NCI-H1417 (cell line): ENCODE measurements at places on chromosomes 16 and 17.

DNA sequence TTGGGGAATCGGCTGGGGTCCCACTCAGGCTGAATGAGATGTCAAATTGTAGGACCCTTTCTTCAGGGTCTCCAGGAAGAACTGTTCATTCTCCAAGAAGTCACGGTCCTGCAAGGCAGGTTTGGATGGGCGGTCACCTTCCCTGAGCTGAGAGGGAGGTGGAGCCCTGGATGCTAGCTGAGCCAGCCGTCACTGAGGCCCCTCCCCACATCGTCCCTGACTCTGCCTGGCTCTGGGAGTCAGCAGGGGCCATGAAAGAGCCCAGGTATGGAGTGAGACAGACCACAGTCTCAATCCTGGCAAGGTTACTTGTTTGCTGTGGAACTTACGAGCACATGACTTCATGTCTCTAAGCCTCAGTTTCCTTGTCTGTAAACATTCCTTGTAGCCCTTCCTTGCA lies 6.0 kb upstream of the MRPL38 start:
- DNase-seq: peak; percentile 51

- peak; percentile 61 for DNase-seq
Observed at GRCh38 chr16:68416057-68417046, 32.0 kb downstream of the SMPD3 start.

DNA sequence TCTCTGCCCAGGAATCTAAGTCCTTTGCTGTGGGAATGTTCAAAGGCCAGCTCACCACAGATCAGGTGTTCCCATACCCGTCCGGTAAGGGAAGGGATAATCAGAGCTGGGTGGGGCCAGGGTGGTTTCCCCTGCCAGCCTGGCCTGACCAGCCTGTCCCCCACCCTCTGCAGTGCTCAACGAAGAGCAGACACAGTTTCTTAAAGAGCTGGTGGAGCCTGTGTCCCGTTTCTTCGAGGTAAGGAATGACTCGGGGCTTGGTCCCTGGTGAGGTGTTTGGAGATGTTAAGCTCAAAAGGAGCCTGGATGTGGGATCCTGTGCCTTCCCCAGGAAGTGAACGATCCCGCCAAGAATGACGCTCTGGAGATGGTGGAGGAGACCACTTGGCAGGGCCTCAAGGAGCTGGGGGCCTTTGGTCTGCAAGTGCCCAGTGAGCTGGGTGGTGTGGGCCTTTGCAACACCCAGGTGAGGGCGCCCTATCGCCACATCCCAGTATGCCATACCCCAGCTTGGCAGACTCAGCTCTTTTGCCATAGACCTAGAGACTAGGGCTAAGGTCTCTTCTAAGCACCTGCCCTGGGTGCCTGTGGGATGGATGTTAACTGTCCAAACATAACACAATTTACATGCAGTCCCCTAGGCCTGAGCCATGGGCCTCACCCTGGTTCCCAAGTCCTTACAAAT lies 997 bp downstream of the ACADVL start:
- peak; percentile 41 for DNase-seq

DNA sequence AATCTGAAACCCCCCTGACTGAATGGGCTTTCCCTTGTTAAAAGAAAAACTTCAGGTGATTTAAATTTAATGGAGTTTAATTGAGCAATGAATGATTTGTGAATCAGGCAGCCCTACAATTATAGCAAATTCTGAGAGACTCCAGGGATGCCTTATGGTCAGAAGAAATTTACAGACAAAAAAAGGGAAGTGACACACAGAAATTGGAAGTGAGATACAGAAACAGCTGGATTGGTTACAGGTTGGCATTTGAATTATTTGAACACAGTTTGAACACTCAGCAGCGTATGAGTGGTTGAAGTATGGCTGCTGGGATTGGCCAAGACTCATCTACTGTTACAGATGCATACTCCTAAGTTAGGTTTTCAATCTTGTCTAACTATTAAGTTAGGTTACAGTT lies 19.0 kb upstream of the CPHXL start:
- DNase-seq: no peak

DNA sequence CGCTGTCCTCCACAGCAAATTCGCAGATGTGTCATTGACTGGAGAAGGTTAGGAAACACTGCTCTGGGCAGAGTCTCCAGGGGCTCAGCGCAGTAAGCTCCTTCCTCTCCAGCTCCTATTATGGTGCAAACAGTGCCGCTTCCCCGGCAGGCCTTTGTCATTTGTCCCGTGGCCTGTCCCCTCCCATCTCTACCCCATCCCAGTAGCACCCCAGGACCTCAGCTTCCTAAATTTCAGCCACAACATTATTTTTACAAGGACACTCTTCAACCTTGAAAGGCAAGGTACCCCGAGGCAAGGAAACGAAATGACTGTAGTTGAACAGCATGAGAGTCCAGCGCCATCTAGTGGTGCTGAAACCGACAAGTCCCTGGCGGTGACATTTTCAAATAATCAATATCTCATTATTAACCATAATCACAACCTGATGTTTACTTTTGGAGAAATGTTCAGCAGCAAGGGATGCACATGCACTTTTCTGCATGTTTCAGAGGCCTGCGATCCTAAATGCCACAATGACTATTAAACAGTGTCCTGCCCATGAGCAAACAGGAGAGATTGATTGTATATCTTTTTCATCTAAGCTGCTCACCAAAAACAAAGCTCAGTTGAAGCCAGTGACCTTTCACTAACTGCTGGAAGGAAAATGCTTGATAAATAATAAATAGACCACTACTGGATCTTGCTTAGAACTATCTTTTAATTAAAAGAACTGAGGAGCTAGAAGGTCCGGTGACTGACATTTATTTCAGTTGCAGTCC lies 16.5 kb downstream of the MRPS23 start:
- peak; percentile 73 for DNase-seq

GRCh38 chr16:80103463-80103862 lies 437.3 kb upstream of the DYNLRB2 start:
- DNase-seq: no peak

- no peak for DNase-seq
Observed at GRCh38 chr16:49640581-49640980, 215.3 kb downstream of the ZNF423 start.

DNA sequence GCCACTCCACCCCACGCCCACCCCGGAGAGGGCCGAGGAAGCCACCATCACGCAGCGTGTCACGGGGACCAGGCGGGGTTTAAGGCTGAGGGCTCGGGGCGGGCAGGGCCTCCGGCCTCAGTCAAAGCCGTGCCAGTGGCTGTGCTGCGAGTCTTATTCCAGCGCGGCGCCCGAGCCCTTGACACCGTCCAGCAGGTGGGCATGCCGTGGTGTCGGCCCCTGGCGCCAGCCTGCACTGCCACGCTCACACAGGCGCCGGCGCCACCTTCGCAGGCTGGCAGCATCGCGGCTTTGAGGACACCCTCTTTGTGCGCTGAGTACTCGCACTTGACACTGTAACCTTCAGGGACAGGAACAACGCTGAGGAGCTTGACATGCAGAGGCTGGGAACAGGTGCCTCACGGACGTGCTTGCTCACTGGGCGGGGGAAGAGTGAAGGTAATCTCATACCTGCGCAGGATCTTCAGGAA lies 34.0 kb upstream of the ZNF629 start:
- DNase-seq: no peak

GRCh38 chr17:45946841-45947256 lies 52.2 kb upstream of the STH start:
- no peak for DNase-seq

GRCh38 chr17:29697371-29697770 lies 74.7 kb upstream of the CORO6 start:
- DNase-seq: no peak

DNA sequence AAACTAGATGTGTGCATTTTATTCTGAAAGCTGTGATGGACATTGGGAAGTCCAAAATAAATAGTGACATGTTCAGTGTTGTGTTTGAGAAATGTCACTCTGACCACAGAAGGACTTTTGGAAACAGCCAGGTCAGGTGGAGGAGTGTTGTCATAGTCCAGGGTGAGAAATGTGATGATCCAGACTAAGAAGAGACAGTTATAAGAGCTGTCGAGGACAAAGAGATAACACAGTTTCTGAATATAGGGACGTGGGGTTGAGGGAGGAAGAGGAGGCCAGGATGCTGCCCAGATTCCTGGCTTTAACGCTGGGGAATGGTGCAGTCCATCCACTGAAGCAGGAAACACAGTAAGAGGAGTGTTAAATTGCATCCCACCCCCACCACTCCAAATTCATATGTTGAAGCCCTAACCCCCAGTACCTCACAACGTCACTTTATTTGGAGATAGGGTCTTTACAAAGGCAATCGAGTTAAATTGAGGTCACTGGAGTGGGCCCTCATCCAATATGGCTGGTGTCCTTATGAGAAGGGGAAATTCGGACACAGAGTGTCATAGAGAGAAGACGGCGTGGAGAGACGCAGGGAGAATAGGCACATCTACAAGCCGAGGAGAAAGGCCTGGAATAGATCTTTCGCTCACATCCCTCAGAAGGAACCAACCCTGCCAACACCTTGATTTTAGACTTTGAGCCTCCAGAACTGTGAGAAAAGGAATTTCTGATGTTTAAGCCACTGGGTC lies 71.3 kb downstream of the VAT1L start:
- DNase-seq: no peak

DNA sequence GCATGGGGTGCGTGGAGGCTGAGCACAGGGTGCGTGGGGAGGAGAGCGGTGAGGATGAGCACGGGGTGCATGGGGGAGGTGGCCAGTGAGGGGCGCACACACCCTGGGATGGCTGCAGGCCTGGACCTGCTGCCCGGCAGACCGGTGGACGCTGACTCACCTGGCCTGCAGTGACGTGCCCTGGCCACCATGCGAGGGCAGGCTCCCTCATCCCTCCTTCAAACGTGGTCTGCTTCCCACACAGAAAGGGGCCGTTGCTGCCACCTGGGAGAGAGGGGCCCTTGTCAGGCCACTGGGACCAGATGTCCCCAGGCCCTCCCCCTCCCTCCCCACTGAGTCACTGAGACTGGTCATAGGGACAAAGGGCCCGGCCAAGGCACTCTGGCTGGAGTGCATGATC lies 20.1 kb upstream of the APRT start:
- DNase-seq: no peak

DNA sequence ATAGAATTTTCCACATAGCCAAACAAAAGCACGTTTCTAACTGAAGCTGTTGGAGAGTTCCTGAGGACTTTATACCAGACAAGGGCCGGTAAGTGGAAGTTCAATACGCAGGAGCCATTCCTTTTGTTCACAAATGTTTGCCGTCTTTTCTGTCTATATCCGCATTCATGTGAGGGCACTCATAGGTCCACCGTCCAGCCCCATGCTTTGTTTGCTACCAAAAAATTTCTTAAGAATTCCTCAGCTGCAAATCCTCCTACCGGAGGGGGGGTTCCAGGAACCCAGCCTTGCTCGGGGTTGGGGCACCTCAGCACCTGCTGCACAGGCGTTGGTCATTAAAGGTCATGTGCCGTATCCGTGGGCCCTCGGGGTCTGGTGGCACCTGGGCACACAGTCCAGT lies 276.8 kb downstream of the SEC14L1 start:
- DNase-seq: no peak

GRCh38 chr17:18009609-18010420 lies 29.2 kb downstream of the ATPAF2 start:
- DNase-seq: no peak

- no peak for DNase-seq
Observed at GRCh38 chr17:5630434-5630833, 46.1 kb upstream of the NLRP1 start.

DNA sequence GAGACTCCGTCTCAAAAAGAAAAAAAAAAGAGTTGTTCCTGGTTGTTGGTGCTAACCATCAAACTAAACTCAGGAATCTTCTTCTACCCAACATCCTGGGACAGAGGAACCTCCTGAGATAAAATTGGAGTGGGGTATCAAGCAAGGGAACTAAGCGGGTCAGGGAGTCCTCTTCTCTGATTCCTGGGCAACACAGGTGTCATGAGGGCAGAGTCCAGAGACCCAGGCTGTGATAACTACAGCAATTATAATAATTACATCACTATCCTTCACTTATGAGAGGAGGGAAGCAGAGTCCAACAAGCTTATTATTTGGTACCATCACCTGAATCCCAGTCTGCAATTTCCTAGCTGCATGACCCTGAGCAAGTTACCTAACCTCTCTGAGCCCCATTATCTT lies 8.1 kb downstream of the C17orf50 start:
- DNase-seq: no peak

GRCh38 chr16:73059779-73060615 lies 12.1 kb upstream of the ZFHX3 start:
- DNase-seq: peak; percentile 54

DNA sequence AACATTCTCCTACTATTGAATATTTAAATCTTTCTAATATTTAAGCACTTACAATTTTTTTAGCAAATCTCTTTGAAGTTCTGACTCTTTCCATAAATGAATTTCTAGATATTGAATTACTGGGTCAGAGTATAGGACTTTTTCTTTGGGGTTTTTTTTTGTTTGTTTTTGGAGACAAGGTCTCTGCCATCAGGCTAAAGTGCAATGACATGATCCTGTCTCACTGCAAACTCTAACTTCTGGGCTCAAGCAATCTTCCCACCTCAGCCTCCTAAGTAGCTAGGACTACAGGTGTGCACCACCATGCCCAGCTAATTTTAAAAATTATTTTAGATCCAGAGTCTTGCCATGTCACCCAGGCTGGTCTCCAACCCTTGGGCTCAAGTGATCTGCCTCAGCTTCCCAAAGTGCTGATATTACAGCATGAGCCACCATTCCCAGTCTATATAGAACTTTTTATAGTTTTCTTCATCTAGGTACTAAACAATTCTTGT lies 24.9 kb downstream of the PIGL start:
- no peak for DNase-seq

DNA sequence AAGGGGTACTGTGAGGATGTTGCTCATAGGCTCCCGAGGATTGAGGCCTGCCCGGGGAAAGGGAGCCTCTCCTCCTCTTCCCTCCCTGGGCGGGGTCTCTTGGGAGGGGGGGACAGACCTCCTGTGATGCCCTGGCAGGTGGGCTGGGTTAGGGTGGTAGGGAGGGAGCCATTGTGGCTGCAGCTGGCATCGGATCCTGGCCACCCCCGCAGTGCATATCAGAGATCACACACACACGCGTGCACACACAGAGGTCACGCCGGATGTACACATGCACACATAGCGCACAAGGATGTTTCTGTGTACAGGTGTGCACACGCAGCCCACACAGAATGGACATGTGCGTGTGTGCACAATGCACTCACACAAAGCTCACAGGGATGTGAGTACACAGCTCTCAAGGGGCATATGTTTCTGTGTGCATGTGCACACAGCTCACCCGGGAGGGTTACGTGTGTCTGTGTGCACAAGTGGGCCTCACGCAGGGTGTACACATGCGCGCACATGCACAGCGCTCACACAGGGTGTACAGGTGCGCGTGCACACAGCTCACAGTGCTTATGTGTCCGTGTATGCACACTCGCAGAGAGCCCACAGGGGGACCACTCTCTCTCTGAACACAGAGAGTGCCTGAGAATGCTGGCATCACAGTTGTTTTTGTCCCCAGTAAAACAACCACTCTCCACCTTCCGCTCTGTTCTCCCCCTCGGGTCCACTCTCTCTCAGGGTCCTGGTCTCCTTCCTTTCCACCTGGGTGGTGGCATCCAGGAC lies 2.4 kb downstream of the GJD3 start:
- DNase-seq: no peak
